ENCODE measurements at places on chromosomes 12 and 14. TPM values are rescaled to one million over a fixed set of nuclear protein-coding genes. Genes with fewer than 3 reads are reported as not detected.

The KRT86 gene
- not detected for total RNA-seq

The LEMD3 gene
- 69.4 TPM for total RNA-seq

- no peak for DNase-seq
These were observed 19.4 kb upstream of the EIF5 start for GRCh38 chr14:103314496-103315277.

- no peak for DNase-seq
These were observed 63.9 kb downstream of the ARL6IP4 start for GRCh38 chr12:123044351-123044750.

DNA sequence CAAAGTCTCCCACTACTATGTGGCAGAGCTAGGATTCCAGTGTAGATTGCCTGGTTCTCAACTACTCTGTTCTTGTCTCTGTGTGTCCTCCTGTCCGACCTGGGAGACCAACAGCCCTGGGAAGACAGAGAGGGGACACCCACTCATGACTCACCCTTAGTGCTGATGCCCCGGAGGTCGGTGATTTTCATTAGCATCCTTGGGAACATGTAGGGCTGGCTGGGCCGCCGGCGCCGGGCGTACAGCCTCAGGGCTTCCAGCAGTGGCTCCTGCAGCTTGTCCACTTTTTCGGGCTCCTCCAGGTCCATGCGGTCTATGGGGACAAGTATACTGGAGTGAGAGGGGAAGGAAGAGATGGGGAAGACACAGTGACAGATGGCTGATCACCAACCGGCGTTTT lies 5.9 kb upstream of the ITGB7 start:
- no peak for DNase-seq

- DNase-seq, result no peak
These were observed 40.2 kb downstream of the SH2B3 start for GRCh38 chr12:111445726-111446581.
